ENCODE measurements at places on chromosomes 3 and 15.

DNA sequence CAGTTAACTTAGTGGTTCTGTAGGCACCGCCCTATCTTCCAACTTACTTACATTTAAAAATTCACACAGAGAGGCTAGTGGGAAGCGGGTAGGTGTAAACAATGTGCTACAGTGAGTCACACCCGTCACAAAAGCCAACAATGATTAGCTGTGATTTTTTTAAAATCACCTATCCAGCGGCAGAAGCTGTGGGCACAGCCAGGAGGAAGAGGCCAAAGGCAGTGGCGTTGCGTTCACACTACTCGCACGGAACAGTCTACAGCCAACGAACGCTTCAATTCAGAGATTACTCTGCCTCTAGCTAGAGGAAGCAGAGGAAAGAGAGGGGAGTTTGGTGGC, 2.5 kb upstream of the NLGN1 start:
- DNase-seq = peak; percentile 85

GRCh38 chr3:54713455-54713854, 214.4 kb downstream of the LRTM1 start:
- no peak for DNase-seq

DNA sequence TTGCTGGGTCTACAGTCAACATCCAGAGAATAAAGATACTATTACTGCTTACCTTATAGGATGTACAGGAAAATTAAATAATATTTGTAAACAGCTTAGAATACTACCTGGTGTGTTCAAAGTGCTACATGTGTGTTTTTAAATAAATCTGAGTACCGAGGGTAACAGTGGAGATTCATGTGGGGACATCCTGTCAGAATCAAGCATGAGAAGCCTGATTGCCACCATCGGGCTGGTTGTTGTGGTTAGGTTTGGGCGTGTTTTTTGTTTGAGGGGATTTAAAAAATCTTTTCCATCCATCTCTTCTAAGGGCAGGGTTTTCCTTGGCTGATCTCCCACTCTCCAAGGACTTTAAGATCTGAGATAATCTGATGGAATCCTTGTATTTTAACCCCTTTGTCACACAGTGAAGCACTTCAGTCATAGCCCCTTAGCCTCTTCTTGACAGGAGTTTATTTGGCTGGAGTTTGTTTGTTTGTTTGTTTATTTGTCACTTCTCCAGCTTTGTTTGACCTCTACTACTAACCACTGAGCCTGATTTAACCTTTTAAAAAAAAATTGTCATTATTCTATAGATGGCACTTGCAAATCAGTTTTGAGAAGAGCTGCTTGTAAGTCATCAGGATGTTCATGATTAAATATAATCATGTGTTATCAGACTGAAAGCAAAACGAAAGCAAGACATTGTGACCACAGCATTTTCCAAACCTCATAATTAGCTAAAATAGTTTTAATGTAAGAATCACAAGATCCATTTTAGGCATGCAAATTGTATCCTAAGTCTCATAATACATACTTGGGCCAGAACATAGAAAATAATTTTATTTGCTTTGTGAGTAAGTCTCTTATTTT, 72.8 kb upstream of the RARB start:
- no peak for DNase-seq

DNA sequence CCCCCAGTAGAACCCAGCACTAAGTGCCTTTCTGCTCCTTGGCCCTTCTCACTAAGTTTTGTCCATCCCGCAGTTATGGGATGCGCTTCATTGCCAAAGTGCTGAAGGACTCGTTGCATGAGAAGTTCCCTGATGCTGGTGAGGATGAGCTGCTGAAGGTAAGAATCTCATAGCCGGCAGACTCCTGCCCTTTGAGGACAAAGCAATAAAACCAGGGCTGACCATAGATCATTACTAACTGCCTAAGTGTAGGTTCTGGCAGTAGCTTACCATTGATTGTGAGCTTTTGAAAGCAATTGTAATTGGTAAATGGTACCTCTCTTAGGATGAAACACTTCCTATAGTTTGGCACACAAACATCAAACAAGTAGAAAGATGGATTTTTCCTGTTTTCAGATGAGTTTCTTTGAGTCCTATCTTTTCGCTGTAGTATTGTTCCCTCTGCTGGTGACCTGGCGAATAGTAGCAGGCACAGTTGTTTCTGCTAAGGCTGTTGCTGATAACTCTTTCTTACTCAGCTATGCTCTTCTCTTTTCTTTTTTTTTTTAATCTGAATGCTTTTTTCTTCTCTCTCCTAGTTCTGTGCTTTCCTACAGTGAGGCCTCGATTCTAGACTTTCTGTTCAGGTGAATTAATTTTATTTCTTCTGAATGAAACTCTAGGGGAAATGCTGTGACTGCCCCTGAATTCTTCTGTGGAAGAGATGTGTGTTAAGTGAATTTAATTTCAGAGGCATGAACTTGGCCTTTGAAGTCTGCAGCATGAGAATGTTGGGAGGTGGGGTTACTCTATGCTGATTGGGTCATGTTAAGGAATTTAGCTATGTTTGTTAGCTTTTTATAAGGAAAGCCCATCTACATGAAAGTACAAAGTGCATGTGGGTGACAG, 47.4 kb upstream of the CRTC3 start:
- DNase-seq = peak; percentile 31

All from NCI-H510A treated with DMSO at 0.1 percent for 48 hours (cell line).